ENCODE measurements at places on chromosomes 2 and 18.

- H3K36me3 ChIP-seq = no peaks in the 10 kb centered on the region
- no peak overlapping the region for H3K4me3 ChIP-seq
- no peak overlapping the region for H3K27ac ChIP-seq
- H3K27me3 ChIP-seq = peaks cover 65% of the 10 kb centered on the region
- DNase-seq = no peak
- no peaks in the 10 kb centered on the region for H3K4me1 ChIP-seq
Measured at GRCh38 chr2:29224693-29225551, 109.7 kb downstream of the CLIP4 start.

DNA sequence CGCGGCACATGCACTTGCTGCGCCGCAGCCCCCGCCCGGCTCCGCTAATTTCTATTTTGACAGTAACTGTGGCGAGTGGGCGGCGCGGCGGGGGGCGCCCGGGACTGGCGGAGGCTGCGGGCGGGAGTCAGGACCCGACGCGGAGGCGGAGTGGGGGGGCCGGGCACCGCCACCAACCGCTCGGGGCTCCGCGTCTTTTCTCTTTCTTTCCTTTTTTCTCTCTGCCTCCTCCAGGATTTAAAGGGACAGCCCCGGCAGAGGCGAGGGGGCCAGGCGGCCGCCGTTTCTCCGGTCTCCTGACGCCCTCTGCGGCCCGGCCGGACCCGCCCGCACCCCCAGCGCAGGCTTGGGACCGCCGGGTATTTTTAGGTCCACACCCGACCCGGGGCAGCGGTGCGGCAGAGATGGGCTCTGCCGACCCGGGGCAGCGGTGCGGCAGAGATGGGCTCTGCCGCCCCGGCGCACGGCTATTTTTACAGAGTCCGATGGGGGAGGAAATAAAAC is 460 bp upstream of the ZBTB7C start:
- peak overlapping the region; percentile 65 for H3K4me3 ChIP-seq
- no peaks in the 10 kb centered on the region for H3K36me3 ChIP-seq
- H3K4me1 ChIP-seq = peaks cover 2% of the 10 kb centered on the region
- H3K27ac ChIP-seq = no peak overlapping the region
- H3K27me3 ChIP-seq = peaks cover 64% of the 10 kb centered on the region

- H3K36me3 ChIP-seq = no peaks in the 10 kb centered on the region
- peaks cover 2% of the 10 kb centered on the region for H3K4me1 ChIP-seq
- H3K4me3 ChIP-seq = no peak overlapping the region
- H3K27me3 ChIP-seq = peaks cover 31% of the 10 kb centered on the region
- no peak overlapping the region for H3K27ac ChIP-seq
- DNase-seq = no peak
Measured at GRCh38 chr2:240925191-240925567, 19.0 kb downstream of the CROCC2 start.

DNA sequence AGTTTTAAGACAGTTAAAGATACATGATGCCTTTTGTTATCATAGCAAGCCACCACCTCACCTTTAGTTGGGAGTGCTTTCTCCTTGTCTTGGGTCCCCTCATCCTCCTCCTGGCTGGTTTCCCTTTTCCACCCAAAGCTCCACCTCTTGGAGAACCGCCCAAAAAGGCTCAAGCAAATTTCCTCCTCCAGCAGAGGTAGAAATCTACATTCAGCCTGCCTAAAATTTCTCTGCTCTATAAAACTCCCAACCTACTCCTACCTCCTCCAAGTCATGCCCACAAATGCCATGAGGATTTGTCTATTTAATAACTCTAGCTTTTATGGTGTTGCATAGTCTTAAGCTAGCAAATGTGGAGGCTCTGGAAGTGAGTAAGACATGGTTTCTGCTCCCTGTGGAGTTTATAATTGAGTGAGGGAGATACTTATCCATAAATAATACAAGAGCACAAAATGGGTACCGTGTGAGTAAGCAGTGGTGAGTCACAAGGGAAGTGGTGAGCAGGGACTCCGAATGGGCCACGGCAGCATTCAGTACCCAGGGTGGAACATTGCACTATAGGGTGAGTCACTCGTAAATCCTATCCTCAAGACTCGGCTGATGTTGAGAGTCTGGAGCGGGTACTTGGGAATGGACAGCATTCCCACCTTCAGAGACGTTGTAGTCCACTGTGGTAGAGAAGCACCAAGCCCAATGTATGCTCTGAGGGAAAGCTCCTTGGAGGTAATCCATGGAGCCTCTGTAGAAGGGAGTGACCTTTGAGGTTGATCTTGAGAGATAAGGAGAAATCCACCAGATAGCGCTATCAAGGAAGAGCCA is 146.3 kb downstream of the RTN4 start:
- DNase-seq = peak; percentile 39
- no peaks in the 10 kb centered on the region for H3K36me3 ChIP-seq
- no peak overlapping the region for H3K27ac ChIP-seq
- H3K4me1 ChIP-seq = peaks cover 10% of the 10 kb centered on the region

GRCh38 chr2:233346930-233347329 is 7.4 kb upstream of the DGKD start:
- H3K36me3 ChIP-seq = peaks cover 4% of the 10 kb centered on the region
- peaks cover 7% of the 10 kb centered on the region for H3K4me1 ChIP-seq
- no peak overlapping the region for H3K4me3 ChIP-seq
- no peak overlapping the region for H3K27ac ChIP-seq
- no peak for DNase-seq

All from effector memory CD8-positive, alpha-beta T cell (primary cell).